ENCODE measurements at places on chromosomes 4 and X. TPM values are rescaled to one million over a fixed set of nuclear protein-coding genes. Genes with fewer than 3 reads are reported as not detected.

DNA sequence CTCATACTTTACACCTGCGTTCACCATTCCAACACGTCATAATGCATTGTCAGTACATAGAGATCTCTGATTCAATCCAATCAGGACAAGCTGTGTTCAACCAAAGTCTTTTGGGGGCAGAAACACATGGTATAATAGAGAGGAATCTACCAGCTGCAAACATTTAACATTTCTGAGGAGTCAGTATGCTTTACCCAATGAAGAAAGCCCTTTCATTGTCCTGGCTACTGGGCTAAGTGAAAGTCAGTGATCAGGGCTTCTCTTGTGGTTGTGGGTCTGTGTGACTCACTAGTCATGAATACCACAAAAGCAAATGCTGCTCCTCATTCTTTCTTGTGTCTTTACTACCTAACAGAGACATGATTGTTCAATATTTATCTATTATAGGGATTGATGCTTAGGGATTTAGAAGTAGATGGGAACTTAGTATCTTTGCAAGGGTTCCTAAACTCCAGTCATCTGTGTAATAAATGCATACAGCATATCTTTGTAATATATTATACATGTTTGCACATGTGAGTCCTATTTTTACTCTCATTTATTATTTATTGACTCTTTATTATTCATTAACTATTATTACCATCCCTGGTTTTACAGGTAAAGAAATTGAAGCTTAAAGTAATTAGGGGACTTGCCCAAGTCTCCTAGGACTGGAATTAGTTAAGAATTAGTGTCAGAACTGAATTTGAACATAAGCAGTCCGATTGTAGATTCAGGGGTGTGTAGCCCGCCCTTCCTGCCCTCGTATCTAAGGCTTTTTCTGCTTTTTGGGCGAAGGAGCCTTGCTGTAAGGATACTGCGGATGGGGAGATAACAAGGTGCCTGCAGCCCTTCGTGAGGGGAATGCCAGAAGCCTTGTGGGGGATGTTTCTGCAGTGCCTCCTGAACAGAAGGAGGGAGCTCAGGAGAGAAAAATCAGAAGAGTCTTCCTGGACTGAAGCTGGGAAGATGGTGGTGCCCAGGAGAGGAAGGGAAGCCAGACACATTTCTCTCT, 353.1 kb upstream of the BOD1L1 start:
- DNase-seq, result no peak

The TEX13C gene
- not detected for total RNA-seq

The MAGED4 gene
- total RNA-seq, result 10.9 TPM

The SGMS2 gene
- 17.3 TPM for total RNA-seq

The SPATA18 gene
- total RNA-seq, result 12.4 TPM
